ENCODE measurements at places on chromosomes 4 and X.

DNA sequence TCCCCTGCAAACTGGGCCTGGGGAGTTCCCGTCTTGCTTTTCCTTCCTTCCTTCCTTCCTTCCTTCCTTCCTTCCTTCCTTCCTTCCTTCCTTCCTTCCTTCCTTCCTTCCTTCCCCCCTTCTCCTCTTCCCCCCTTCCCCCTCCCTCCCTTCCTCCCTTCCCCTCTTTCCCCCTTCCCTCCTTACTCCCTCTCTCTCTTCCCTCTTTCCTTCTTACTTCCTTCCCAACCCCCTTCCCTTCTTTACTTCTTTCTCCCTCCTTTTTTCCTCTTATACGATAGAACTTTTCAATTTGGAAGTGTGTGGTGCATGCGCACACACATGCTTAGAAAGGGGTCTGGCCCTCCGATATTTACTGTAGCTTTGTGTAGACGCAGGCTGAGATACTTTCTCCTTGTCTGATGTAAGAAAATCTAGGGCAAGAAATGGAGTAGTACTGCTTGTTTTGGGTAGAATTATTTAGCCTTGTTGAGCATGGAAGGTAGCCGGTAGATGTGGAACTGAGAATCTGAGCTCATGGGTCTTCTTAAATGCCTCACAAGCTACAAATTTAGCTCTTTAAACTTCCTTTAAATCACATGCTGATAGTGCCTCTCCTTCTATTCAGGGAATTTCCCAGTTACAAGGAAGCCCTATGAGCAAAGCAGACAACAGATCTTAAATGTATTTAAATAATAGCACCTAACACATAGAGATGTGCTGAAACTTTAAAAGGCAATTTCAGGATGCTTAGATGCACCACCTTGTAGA lies 189.6 kb downstream of the GPAT3 start:
- no peak for DNase-seq

DNA sequence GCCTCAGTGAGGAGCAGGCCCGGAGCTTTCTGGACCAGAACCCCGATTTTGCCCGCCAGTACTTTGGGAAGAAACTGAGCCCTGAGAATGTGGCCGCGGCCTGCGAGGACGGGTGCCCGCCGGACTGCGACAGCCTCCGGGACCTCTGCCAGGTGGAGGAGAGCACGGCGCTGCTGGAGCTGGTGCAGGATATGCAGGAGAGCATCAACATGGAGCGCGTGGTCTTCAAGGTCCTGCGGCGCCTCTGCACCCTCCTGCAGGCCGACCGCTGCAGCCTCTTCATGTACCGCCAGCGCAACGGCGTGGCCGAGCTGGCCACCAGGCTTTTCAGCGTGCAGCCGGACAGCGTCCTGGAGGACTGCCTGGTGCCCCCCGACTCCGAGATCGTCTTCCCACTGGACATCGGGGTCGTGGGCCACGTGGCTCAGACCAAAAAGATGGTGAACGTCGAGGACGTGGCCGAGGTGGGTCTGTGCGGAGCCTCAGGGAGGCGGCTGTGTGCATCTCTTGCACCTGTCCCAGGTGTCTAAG lies 323 bp downstream of the PDE6B start:
- DNase-seq, result no peak

DNA sequence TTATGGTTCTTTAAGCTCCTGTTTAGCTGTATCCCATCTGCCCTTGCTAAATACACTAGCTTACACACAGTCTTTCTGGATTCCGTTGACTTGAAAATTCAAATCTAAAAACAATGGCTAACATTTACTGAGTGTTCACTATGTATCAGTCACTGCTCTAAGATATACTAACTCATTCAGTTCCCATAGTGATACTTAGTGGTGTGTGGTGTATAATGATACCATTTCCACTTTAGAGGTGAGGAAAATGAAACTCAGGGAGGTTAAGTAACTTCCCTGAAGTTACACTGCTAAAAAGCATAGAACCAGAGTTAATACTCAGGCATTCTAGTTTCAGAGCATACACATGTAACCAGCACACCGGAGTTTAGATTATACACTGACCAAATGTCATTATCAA lies 762.0 kb downstream of the GRID2 start:
- DNase-seq, result no peak

GRCh38 chrX:105461016-105461415 lies 240.5 kb upstream of the TEX13A start:
- no peak for DNase-seq

All from astrocyte of the cerebellum (primary cell).